ENCODE measurements at places on chromosomes 3 and 15. TPM values are rescaled to one million over a fixed set of nuclear protein-coding genes. Genes with fewer than 3 reads are reported as not detected.

GOLGA8B gene
- total RNA-seq: 50.2 TPM

FETUB gene
- total RNA-seq: not detected

PPP1R14D gene
- total RNA-seq: not detected

PYGO1 gene
- 0.52 TPM for total RNA-seq

CIDEC gene
- not detected for total RNA-seq

OR4F6 gene
- not detected for total RNA-seq

CNTN6 gene
- total RNA-seq: not detected

FBXO40 gene
- total RNA-seq: 0.23 TPM

EOMES gene
- not detected for total RNA-seq

SPINK8 gene
- total RNA-seq: not detected

DNA sequence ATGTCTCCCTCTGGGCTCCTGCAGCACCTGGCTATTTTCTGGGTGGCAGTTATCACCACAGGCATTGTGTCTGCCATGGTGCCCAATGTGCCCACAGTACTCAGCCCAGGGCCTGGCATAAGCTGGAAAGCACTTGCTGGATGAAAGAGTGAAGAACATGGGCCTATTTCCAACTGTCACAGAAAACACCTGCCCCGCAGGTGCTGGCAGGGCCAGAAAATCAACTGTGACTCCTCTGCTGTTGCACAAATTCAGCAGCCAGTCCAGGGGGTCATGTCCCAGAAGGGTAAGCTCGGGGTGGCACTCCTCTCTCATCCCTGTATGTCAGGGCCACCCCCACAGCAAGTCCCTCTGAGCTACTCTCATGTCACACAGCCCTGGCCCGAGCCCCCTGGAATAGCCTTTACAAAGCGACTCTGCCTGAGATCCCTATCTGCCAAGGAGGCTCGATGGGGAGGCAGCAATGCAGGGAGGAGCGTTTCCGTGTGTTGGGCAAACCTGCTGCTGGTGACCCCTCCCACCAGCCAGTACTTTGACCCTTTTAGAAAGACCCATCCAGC, 16.9 kb downstream of the ITIH3 start:
- no peaks in the 10 kb centered on the region for H3K4me1 ChIP-seq
- no peaks in the 10 kb centered on the region for H3K27me3 ChIP-seq
- H3K4me3 ChIP-seq: no peak overlapping the region
- DNase-seq: no peak
- no peak overlapping the region for H3K27ac ChIP-seq
- no peaks in the 10 kb centered on the region for H3K36me3 ChIP-seq

GRCh38 chr3:129971351-129972052, 3.0 kb upstream of the TRH start:
- peak; percentile 81 for DNase-seq
- H3K27ac ChIP-seq: no peak overlapping the region
- H3K36me3 ChIP-seq: no peaks in the 10 kb centered on the region
- H3K4me3 ChIP-seq: peak overlapping the region; percentile 34

GRCh38 chr15:31364301-31365031, 37.8 kb downstream of the KLF13 start:
- H3K27me3 ChIP-seq: no peaks in the 10 kb centered on the region
- no peak overlapping the region for H3K27ac ChIP-seq
- no peaks in the 10 kb centered on the region for H3K36me3 ChIP-seq
- no peak for DNase-seq

- no peak overlapping the region for H3K4me3 ChIP-seq
- no peak for DNase-seq
- H3K27ac ChIP-seq: no peak overlapping the region
- no peaks in the 10 kb centered on the region for H3K4me1 ChIP-seq
- no peaks in the 10 kb centered on the region for H3K36me3 ChIP-seq
- no peaks in the 10 kb centered on the region for H3K27me3 ChIP-seq
Measured at GRCh38 chr3:13039213-13039896, 33.9 kb downstream of the IQSEC1 start.

DNA sequence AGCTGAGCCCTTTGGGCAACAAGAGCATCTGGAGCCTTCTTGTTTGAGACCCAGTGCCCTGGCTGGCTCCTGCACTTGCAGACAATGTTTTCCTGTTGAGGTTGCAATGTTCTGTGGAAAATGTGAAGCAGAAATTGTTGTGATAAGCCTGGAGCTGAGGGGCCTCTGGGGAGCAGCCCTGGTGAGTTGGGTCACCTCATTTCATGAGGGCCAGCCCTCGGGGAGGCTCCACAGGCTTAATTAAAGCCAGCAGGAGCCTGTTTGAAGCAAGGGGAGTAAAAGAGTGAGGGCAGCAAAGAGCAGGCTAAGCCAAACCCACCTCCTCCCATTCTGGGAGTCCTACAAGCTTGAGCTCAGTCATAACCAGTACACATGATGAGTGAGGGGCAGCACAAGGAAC, 154.3 kb downstream of the ALDH1A2 start:
- no peaks in the 10 kb centered on the region for H3K36me3 ChIP-seq
- no peaks in the 10 kb centered on the region for H3K27me3 ChIP-seq
- H3K4me3 ChIP-seq: no peak overlapping the region
- no peak for DNase-seq
- H3K4me1 ChIP-seq: no peaks in the 10 kb centered on the region
- H3K27ac ChIP-seq: no peak overlapping the region

DNA sequence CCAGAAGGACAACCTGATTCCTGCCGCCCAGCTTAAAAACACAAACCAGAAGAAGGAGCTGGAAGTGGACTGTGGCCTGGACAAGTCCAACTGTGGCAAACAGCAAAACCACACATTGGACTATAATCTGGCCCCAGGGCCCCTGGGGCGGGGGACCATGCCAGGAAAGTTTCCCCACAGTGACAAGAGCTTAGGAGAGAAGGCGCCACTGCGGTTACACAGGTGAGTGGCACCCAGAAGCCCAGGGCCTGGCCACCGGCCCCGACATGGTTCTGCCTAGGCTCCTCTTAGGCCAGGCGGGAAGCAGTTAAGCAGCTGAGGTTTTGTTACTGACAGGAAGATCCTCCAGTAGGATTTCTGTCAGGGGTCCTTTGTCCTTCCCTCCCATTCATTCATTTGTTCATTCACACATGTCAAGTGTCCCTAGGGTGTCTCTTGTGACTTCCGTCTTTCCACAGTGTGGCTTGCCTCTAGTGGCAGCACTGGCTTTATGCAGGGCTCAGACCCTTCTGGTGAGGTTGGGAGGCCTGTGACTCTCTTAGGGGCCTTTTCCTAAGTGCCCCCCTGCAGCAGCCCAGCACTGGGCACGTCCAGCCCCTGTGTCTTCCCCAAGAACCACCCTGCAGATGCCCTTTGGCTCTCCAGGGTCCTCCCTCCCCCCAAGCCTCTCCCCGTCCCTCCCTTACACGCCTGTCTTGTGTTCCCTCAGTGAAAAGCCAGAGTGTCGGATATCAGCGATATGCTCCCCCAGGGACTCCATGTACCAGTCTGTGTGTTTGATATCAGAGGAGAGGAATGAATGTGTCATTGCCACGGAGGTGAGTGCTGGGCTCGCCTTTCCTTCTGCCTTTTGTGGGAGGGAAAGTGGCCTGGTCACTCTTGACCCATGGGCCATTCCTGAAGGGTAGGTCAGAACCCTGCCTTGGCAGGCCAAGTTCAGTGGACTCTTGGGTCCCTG, 7.8 kb downstream of the DLL4 start:
- peaks cover 34% of the 10 kb centered on the region for H3K27me3 ChIP-seq
- H3K4me1 ChIP-seq: peaks cover 12% of the 10 kb centered on the region
- no peaks in the 10 kb centered on the region for H3K36me3 ChIP-seq
- H3K4me3 ChIP-seq: no peak overlapping the region

- H3K27ac ChIP-seq: peak overlapping the region; percentile 2
- peaks cover 46% of the 10 kb centered on the region for H3K4me1 ChIP-seq
- H3K36me3 ChIP-seq: peaks cover 1% of the 10 kb centered on the region
- no peaks in the 10 kb centered on the region for H3K27me3 ChIP-seq
- no peak for DNase-seq
- H3K4me3 ChIP-seq: peak overlapping the region; percentile 68
Measured at GRCh38 chr15:78875107-78875914, 2.6 kb downstream of the MORF4L1 start.

DNA sequence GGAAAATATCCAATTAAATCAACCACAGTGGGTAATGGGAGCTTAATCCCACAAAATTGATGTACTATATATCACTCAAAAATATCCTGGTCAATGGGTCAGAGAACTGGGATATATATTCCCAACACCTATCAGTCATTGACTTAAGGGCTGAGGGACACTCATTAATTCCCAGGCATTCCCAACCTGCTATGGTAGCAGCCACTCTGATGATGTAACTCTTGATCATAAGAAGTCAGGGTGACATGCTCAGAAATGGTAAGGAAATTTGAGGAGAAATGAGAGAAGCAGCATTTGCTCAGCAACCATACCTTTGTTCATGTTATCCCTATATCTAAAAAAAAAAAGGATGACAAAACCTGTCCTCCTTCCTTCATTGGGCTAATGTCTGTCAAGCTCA, 3.1 kb upstream of the PLOD2 start:
- DNase-seq: no peak
- H3K27me3 ChIP-seq: peaks cover 16% of the 10 kb centered on the region
- peaks cover 31% of the 10 kb centered on the region for H3K4me1 ChIP-seq

DNA sequence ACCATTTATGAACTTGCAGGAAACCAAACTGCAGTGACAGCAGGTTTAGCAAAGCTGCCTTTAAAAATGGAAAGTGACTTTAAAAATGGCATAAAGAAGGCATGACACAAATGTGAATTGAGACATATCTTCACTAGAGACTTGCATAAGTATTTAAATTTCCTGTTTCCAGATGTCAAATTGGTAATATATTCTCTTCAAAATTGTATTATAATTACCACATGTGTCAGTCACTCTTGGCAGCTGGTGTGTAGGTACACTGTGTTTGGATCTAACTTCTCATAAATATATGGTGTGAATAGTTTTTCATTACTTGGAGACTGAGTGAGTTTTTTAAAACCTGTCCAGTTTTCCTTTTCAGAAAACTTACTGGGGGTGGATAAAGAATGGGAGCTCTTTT, 636.2 kb upstream of the SGO1 start:
- no peak overlapping the region for H3K27ac ChIP-seq
- DNase-seq: no peak
- H3K27me3 ChIP-seq: no peaks in the 10 kb centered on the region
- no peaks in the 10 kb centered on the region for H3K4me1 ChIP-seq
- H3K36me3 ChIP-seq: peaks cover 4% of the 10 kb centered on the region

DNA sequence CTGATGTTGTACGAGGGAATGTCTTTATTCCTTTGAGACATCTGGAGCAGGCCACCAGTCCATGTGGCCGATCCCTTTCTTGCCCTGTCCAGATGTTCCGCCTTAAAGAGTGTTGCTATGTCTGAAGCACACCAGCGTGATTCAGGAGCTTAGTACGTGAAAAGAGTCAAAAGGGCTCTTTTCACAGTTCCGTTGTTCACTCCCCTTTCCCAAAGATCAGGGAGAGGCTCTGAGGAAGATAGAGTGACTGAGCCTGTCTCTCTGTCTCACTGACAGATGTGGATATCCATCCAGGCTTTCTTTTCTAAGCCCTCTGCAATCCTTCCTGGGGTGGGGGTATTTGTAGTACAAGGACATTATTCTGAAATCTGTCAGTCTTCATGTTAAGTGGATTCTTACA, 262.5 kb upstream of the LRTM1 start:
- H3K27ac ChIP-seq: no peak overlapping the region
- no peak for DNase-seq
- H3K4me3 ChIP-seq: no peak overlapping the region
- no peaks in the 10 kb centered on the region for H3K27me3 ChIP-seq
- H3K4me1 ChIP-seq: 0 out of 2 replicates have a peak, but pooled peaks cover 8% of the 10 kb centered on the region

- no peak overlapping the region for H3K27ac ChIP-seq
- H3K4me3 ChIP-seq: no peak overlapping the region
- no peaks in the 10 kb centered on the region for H3K27me3 ChIP-seq
- H3K36me3 ChIP-seq: 0 out of 2 replicates have a peak, but pooled peaks cover 4% of the 10 kb centered on the region
- no peaks in the 10 kb centered on the region for H3K4me1 ChIP-seq
Measured at GRCh38 chr15:85993116-85993515, 86.6 kb upstream of the AGBL1 start.

GRCh38 chr15:85725564-85725963, 69.2 kb downstream of the KLHL25 start:
- H3K27me3 ChIP-seq: no peaks in the 10 kb centered on the region
- peaks cover 5% of the 10 kb centered on the region for H3K36me3 ChIP-seq
- no peak overlapping the region for H3K27ac ChIP-seq
- DNase-seq: no peak
- no peak overlapping the region for H3K4me3 ChIP-seq

DNA sequence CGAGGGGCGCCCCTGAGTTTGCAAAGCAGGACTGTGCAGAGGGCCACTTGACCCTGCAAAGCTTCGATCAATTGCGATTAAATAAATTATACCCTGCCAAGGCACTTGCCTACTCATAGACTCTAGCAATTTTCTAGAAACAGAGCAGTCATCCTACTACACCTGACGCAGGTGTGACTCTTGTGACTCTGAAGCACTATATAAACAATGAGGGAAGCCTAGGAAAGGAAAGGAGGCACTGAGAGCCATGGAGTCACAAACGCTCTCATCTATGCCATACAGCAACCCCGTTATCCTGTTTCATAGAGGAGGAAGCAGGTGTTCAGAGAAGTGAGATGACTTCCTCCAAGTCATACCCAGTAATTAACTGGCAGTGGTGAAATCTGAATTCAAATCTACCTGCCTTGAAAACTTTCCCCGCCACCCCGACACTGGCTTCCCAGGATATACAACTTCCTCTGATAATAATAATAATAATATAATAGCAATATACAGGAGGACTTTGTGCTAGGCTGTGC, 14.4 kb downstream of the ARHGEF3 start:
- no peak overlapping the region for H3K4me3 ChIP-seq
- no peaks in the 10 kb centered on the region for H3K27me3 ChIP-seq
- H3K4me1 ChIP-seq: peaks cover 3% of the 10 kb centered on the region
- H3K27ac ChIP-seq: no peak overlapping the region
- no peaks in the 10 kb centered on the region for H3K36me3 ChIP-seq

DNA sequence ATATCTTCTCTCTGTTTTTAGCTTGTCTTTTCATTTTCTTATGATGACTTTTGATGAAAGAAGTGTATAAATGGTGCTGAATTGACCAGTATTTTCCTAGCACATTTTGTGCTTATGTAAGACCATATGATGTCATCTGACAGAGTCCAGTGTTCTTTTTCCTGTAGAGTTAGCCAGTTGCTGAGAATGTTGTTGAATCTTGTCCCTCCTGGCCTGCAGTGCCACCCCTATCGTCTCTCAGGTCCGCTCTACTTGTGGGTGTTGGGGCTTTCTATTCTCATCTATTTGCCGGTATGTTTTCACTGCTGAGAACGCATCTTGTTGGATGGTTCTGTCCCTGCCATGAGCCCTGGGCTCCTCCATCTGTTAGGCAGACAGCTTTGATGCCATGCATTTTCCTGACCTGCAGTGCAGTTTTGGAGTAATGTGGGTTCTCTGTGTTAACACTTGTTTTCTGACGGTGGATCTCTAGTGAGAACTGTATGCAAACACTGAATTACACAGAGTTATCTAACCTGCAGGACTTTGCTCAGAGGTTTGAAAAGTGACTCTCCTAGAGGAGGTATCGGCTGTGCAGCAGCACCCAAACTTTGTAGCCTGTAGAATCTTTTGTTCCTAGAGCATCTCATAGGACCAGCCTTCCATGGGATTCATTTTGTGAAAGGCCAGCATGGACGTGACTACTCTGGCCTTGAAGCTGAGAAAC, 44.6 kb downstream of the SLC6A20 start:
- no peaks in the 10 kb centered on the region for H3K27me3 ChIP-seq
- H3K4me3 ChIP-seq: no peak overlapping the region
- no peak for DNase-seq
- no peaks in the 10 kb centered on the region for H3K4me1 ChIP-seq

Data from GM23338 (cell line).